Camera-type eye (tissue), 1 donor: ENCODE measurements at places on chromosomes 11 and 22. TPM values are rescaled to one million over a fixed set of nuclear protein-coding genes. Genes with fewer than 3 reads are reported as not detected.

Gene LMNTD2
- total RNA-seq: 0.33 TPM

Gene MB
- total RNA-seq: 39.8 TPM

Gene IL17REL
- 0.55 TPM for total RNA-seq

Gene KRTAP5-8
- not detected for total RNA-seq

Gene CFAP300
- total RNA-seq: 5.6 TPM

Gene LRRC10B
- 0.22 TPM for total RNA-seq

Gene CNIH2
- 8.2 TPM for total RNA-seq

Gene P2RY6
- total RNA-seq: 0.44 TPM

Gene IL10RA
- total RNA-seq: 4.2 TPM

Gene NRGN
- 1.2 TPM for total RNA-seq

Gene OR2AG2
- 0.16 TPM for total RNA-seq

Gene WBP2NL
- 8.6 TPM for total RNA-seq

Gene SDHAF2
- 29.4 TPM for total RNA-seq

Gene CRYAB
- total RNA-seq: 492 TPM

Gene PLCB3
- total RNA-seq: 18.0 TPM

Gene LRRC55
- total RNA-seq: 1.8 TPM

Gene TENM4
- 73.8 TPM for total RNA-seq

Gene C22orf31
- total RNA-seq: 0.82 TPM

Gene HORMAD2
- 1.6 TPM for total RNA-seq

Gene SLC22A8
- total RNA-seq: 8.5 TPM
